ENCODE measurements at places on chromosomes 5 and 9. TPM values are rescaled to one million over a fixed set of nuclear protein-coding genes. Genes with fewer than 3 reads are reported as not detected.

GRCh38 chr5:6342689-6343315 is 35.5 kb downstream of the MED10 start:
- no peak for DNase-seq

GRCh38 chr5:133309166-133309795 is 257.5 kb downstream of the HSPA4 start:
- DNase-seq, result no peak

DNA sequence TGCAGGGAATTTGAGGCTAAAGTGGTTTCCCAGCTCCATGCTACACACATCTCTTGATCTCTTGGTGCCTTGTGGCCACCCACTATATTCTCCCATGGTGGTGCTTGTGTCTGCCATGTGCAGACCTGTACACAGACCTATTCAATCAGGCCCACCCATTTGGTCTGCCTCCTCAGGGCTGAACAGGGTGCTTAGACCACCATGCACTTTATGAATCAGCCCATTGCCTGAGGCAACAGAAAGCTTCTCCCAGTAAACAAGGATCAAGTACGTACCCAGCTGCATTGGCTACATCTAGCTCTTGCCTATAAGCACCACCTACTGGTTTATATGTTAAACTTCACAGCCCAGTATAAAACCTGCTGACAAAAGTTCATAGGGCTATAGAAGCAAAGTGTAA is 664.3 kb upstream of the EDIL3 start:
- peak; percentile 47 for DNase-seq

- DNase-seq, result peak; percentile 45
These were observed 218.6 kb downstream of the PJA2 start for GRCh38 chr5:109191153-109191558.

- DNase-seq, result no peak
These were observed 88.2 kb upstream of the ZNF618 start for GRCh38 chr9:113787871-113788270.

DNA sequence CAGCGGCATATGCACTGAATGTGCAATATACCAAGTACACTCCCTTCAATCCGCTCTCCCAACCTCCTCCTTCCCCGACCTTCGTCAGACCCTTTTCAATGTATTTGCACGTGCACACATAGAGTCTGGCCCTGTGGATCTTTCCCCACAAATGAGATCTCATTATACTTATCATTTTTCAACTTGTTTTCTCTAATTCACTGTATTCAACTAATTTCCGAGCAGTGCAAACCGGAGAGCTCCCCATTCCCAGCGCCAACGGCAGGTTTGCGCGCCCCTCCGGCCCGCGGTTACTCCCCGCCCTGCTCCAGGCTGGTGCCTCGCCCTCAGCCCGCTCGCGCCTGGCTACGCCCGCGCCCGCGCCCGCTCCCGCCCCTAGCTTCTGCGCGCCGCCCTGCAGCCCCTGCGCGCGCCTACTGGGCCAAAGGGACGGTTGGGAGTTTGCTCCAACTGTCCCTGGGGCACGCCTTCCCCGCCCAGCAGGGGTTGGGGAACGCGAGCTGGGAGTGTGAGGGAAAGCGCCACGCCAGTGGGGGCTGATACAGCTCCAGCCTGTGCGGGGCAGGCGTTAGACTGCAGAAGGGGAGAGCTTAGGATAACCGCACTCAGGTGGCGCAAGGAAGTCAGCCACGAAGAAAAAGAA is 3.3 kb upstream of the CDC20B start:
- peak; percentile 55 for DNase-seq

DNA sequence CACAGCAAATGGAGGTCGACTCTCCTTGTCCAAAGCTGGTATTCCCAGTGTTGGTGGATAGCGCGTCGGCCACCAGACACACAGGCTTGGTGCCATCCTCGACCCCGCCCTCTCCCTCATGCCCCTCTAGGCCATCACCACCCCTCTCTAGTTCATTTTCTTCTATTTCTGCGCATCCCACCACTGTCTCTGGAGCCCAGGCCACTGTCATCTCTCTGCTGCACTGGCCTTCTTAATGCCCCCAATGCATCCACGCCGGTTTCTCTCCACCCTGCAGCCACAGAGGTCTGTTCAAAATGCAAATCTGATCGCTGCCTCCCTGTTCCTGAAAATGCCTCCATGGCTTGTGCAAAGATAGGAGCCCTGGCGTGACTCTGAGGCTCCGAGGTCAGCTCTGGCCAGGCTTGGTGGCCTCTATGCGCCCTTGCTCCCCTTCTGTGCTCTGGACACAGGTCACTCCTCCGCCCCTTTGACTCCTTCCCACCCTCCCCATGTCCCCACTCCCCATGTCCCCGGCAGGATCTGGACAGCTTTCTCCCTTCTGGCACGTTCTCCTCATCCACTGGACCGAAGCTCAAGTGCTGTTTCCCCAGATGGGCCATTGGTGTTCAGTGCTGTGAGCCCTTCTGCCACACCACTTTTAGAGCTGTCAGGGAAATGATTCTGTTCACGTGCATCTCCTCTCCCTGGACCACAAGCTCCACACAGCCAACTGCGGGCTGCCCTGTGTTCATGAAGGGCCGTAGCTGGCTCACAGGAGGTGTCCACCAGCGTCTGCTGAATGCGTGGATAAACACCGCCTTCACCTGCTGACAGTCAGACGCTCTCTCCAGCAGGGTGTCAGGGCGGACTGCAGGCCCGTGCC is 59.5 kb upstream of the RNF130 start:
- no peak for DNase-seq

- peak; percentile 59 for DNase-seq
These were observed 63.6 kb downstream of the SNX18 start for GRCh38 chr5:54580997-54581811.

DNA sequence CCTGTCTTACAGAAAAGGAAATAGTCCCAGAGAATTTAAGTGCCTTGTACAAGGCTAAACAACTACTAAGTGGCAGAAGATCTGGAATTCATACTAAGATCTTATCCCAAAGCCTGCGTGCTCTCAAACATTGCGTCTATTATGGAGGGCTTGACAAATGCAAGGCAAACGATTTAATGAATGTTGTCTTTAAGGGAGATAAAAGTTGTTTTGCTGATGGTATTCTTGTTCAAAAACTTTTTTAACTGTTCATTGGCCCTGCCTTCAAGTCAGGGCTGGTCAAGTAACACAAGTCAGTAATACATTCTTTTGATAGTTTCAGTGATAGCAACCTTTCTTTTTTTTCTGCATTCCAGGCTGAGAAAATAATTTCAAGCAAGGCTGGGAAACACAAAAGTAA is 1.7 kb upstream of the SLC38A9 start:
- no peak for DNase-seq

- DNase-seq, result peak; percentile 69
These were observed 18.8 kb downstream of the GLE1 start for GRCh38 chr9:128523199-128523925.

DNA sequence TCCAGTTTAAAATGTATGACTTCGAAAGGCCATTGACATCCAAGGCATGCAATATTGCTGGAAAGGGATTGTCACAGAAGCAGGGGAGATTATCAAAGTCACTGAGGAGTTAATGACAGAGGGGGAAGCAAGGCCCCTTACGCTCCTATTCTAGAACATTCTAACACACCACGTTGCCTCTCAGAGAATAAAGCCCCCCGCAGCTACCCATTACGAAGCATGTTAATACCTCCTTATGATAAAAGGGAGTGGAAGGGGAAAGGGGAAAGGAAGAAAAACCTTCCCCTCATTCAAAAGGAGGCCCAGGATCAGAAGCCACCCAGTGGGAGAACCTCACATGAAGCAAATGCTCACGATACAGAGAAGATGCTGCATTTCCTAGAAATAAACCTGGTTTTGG is 213.6 kb downstream of the DAB2IP start:
- no peak for DNase-seq

GRCh38 chr5:2106721-2107120 is 224.0 kb upstream of the IRX4 start:
- no peak for DNase-seq

GRCh38 chr5:127572930-127573329 is 55.5 kb downstream of the PRRC1 start:
- no peak for DNase-seq

DNA sequence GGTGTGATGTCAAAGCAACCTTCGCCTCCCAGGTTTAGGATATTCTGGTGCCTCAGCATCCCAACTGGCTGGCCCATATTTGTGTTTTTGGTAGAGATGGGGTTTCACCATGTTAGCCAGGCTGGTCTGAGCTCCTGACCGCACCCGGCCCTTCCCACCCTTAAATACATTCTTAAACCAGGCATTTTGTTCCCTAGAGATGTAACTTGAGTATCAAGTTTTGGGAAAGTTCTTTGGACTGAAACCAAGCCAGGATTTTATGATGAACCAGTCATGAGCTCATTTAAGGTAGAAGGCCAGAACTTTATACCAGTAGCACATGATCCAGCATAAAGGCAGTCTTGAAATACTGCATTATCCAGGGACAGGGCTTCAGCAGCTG is 3.5 kb downstream of the RPL7A start:
- no peak for DNase-seq

DNA sequence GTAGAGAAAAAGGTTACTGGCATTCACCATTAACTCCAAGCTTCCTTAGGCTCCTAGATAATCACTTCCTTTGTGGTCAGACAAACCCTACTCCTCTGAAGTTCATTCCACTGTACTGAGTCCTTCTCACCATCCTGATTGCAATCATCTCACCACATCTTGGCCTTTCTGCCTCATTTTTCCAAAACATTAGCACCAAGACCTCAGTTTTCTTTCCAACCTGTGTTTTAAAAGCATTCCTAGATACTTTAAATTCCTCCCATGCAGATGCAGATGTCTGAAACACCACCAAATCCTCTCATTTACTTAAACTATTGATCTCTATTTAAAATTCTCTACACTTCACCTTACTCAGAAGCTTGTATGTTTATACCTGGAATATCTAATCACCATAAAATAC is 961.3 kb upstream of the CTNND2 start:
- no peak for DNase-seq

DNA sequence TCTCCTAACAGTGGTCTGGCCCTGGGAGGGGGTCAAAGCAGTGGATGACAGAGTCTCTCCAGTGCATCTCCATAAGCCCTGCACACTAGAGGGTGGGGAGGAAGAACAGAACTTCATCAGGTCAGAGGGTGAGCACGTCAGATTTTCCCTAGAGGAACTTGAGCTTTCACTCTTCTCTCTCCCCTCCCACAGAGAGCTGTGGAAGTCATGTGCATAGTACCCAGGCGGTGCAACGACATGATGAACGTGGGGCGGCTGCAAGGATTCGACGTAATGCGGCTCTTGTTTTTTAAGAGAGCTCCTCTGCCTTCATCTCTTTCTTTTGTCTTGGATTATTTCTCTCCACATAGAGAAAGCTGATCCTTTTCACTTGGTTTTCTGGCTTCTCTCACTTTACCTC is 100.2 kb upstream of the OTULINL start:
- no peak for DNase-seq

DNA sequence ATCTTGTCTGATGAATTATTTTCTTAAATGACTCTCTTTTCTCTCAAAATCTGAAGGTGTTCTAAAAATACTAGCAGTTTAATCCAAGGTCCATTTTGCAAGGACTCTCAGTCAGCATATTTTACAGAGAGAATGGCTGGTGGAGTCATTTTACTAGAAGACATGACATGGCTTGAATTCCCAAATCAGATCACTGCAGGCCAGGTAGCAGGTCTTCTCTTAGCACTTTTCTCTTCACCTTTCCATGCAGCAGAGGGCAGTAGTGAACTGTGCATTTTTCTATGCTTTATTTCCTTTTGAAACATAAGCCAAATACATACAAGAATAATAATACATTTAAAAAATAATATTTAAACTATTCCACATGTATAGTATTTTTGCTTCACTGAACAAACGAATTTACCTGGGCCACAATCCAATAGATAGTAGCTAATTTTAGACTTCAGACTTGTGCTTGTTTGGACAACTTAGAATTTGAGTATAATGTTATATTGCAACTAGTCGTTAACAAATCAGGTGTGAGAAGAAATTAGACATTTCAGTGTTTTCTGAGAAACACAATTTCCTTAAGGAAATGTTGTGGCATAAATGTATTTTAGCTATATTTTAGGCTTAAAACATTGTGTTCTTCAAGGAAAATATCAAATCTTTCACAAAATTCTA is 289.4 kb upstream of the DAB2 start:
- DNase-seq, result peak; percentile 89

DNA sequence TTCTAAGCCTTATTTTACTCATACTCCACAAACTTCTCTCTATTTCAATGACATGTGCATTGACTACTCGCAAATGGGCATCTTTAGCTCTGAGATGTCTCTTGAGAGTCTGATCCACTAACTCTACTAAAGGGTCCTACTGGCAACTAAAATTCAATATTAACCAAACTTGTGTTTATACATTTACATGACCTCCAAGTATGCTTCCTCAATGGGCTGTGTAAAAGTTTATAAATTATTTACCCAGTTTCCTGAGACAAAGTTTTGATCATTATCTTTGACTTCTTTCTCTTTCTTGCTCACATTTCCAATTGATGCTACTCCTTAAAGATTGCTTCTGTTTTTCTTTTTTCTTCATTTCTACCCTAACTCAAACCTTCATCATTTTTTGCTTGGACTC is 510.1 kb upstream of the DAB2 start:
- DNase-seq, result no peak

The RORB gene
- total RNA-seq, result not detected

The PLAC8L1 gene
- total RNA-seq, result 0.88 TPM

The PRDM9 gene
- total RNA-seq, result not detected

The SPINK4 gene
- not detected for total RNA-seq

The FAM174A gene
- total RNA-seq, result 76.0 TPM

The DOCK8 gene
- 2.1 TPM for total RNA-seq

The CNTNAP3 gene
- total RNA-seq, result 0.37 TPM

The CSF2 gene
- not detected for total RNA-seq

The CNOT8 gene
- total RNA-seq, result 60.3 TPM

The TAF1L gene
- 0.05 TPM for total RNA-seq

The SLC2A8 gene
- 18.8 TPM for total RNA-seq

The SLC45A2 gene
- total RNA-seq, result 0.05 TPM

The PAM gene
- 235 TPM for total RNA-seq

The CATSPER3 gene
- not detected for total RNA-seq

The TSSK1B gene
- total RNA-seq, result not detected

The CMYA5 gene
- 0.47 TPM for total RNA-seq

The ECSCR gene
- total RNA-seq, result not detected

The AIF1L gene
- total RNA-seq, result 75.4 TPM

The CXCL14 gene
- not detected for total RNA-seq
